Mesendoderm (in vitro differentiated cells): ENCODE measurements at places on chromosomes 5 and 9.

GRCh38 chr9:5263351-5264218 lies 32.4 kb downstream of the INSL4 start:
- DNase-seq = peak; percentile 73
- H3K27me3 ChIP-seq = no peaks in the 10 kb centered on the region
- H3K27ac ChIP-seq = no peak overlapping the region
- no peaks in the 10 kb centered on the region for H3K4me1 ChIP-seq
- no peak overlapping the region for H3K4me3 ChIP-seq

- H3K27ac ChIP-seq = no peak overlapping the region
- H3K36me3 ChIP-seq = no peaks in the 10 kb centered on the region
- DNase-seq = peak; percentile 51
Observed at GRCh38 chr9:137174722-137175293, 3.0 kb upstream of the TMEM210 start.

DNA sequence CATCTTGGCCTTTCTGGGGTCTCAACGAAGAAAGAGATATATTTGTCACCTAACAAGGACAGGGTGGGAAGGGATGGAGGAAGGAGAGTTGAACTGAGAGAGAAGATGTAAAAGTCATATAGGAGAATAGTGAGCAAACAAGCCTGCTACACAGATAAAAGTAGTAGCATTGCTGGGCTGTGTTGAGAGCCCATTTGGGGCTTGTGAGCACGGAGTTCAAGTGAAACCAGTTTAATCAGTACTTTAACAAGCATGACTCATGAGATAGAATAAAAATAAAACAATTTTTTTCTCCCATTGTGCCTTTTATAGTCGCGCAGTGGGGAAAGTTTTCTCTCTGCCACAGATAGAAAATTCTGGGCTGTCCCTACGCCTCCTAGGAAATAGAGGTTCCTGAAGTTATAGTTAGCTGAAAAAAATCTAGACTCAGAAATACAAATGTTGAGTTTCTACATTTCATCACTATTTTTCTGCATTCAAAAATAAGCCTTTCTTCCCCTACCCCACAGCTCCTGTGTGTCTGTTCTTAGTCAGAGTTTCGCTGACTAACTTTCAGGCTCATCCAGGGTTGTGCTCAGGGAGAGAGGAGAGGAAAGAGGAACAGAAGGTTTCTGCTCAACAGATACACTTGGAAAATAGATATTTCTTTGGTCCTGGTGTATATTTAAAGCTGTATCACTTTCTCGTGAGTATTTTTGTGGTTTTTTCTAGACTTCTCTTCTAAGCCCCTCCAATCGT lies 395.8 kb upstream of the ADAMTSL1 start:
- no peaks in the 10 kb centered on the region for H3K27me3 ChIP-seq
- no peaks in the 10 kb centered on the region for H3K4me1 ChIP-seq
- no peak overlapping the region for H3K4me3 ChIP-seq
- no peak for DNase-seq
- H3K36me3 ChIP-seq = no peaks in the 10 kb centered on the region
- no peak overlapping the region for H3K27ac ChIP-seq

GRCh38 chr9:4034404-4034803 lies 265.5 kb downstream of the GLIS3 start:
- H3K36me3 ChIP-seq = no peaks in the 10 kb centered on the region
- H3K27ac ChIP-seq = peak overlapping the region; percentile 62
- peak; percentile 83 for DNase-seq
- H3K4me3 ChIP-seq = no peak overlapping the region
- H3K27me3 ChIP-seq = no peaks in the 10 kb centered on the region
- peaks cover 2% of the 10 kb centered on the region for H3K4me1 ChIP-seq

DNA sequence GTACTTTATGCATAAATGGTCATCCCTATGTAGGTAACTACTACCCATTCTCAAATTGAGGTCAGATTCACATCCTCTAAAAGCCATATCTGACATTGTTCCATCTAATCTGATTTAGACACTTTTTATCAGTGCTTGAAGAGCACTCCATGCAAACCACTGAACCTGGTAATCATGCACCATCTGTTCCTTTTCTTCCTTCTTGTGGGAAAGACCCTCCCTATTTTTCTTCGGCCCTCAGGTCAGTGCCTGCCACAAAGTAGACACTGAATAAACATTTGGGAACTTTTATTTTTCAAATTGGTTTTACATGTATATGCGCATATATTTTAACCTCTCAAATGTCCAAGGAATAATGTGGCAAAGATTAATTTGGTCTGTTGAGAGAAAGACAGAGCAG lies 26.0 kb upstream of the PDE4D start:
- H3K4me3 ChIP-seq = no peak overlapping the region
- DNase-seq = no peak
- no peaks in the 10 kb centered on the region for H3K27me3 ChIP-seq
- H3K4me1 ChIP-seq = peaks cover 2% of the 10 kb centered on the region
- no peak overlapping the region for H3K27ac ChIP-seq
- H3K36me3 ChIP-seq = no peaks in the 10 kb centered on the region
